ENCODE measurements at places on chromosomes 3 and 15.

- peak; percentile 24 for DNase-seq
Observed at GRCh38 chr15:49380912-49381311, 42.1 kb upstream of the FGF7 start.

GRCh38 chr15:38877471-38877870, 312.9 kb upstream of the RASGRP1 start:
- DNase-seq: no peak

GRCh38 chr3:167895684-167896083, 160.2 kb downstream of the SERPINI1 start:
- DNase-seq: no peak

GRCh38 chr15:66628976-66629723, 63.4 kb upstream of the LCTL start:
- no peak for DNase-seq

GRCh38 chr15:43516801-43517353, 531 bp upstream of the MAP1A start:
- peak; percentile 87 for DNase-seq

DNA sequence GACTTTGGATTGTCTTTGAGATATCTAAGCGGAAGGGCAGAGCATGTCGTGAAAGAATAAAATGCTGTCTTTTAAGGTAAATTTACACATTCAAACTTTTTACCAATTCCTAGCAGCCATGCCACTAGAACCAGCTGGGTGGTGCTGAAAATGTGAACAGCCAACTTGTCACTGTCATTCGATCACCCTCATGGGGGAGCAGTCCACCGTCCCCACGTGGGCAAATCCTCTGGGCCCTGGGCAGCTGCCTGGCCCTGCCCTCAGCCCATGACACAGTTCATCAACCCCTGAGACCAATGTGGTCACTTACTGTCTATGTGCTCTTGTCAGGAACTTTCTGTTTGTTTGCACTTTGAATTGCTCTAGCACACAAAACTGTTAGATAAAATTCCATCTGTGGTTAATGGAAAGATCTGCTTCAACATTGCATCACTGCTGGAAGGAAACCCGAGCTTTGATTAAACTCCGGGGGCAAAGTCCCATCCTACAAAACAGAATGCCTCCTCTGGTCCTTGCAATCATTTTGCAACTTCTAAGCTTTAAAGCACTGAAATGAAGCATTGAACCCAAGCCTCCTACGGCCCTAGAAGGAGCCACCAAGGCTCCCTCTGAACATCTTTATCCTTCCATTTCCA, 50.1 kb downstream of the PCSK6 start:
- no peak for DNase-seq

DNA sequence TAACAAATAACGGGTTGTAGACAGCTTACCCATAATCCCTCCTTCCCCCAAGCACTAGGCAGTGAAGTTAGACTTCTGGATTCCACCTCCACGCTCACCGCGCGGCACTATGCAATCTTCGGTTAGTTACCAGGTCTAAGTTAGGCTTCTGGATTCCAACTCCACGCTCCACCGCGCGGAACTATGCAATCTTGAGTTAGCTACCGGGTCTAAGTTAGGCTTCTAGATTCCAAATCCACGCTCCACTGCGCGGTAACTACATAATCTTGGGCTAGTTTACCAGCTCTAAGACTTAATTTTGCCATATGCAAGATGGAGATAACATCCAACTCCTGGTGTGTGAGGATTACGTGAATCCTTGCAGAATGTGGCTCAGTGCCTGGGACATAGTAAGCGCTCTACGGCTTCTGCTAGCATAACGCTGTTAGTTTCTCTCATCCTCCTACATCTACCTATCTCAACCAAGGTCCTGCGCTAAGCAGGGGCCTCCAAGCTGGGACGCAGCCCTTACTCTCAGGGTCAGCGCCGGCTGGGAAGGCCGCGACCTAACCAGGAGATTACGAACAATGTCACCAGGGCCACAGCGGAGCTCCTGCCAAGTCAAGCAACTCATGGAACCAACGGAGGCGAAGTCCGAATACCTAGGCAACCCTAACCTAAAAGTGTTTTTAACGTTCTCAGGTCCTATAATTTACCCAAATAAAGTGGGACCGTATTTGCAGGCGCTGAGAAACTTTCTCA, 497 bp upstream of the RPLP1 start:
- DNase-seq: peak; percentile 34

All from fibroblast of skin of right biceps (primary cell).